ENCODE measurements at places on chromosomes 11 and 22.

GRCh38 chr22:29149841-29150555 is 55.7 kb upstream of the EMID1 start:
- DNase-seq, result no peak

DNA sequence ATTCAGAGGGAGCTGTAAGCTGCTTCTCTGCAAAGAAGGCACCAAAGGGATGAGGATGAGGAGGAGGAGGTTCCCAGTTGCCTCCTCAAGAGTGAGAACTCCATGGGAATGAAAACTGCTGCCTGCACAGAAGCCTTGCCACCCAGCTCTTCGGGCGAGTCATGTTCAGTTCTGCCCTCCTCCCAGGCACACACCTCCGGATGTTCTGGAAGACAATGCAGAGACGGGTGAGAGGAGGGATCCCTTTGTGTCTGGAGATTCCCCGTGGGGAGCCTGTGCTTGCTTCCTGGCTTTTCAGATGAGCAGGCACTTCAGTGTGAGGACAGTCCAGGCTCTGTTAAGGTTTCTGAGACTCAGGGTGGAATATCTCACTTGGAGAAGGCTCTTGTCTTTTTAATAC is 295.6 kb downstream of the DDX10 start:
- peak; percentile 35 for DNase-seq

DNA sequence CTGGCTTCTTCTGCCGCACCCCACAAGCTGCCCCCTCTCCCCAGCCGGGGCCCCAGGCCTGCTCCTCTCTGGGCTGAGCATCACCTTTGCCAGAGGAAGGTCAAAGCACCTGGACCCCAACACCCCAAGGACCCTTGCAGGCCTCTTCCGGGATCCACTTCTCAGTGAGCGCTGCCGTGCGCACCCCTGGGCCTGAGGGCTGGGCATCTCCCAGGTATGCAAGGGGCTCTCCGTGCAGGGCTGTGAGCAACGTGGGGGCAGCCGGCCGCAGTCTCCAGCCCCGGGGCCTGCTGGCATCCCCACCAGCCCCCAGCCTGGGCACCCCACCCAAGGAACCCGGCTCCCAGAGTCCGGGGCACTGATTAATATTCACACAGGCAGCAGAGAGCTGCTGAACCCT is 64.0 kb downstream of the BRD1 start:
- DNase-seq, result no peak

DNA sequence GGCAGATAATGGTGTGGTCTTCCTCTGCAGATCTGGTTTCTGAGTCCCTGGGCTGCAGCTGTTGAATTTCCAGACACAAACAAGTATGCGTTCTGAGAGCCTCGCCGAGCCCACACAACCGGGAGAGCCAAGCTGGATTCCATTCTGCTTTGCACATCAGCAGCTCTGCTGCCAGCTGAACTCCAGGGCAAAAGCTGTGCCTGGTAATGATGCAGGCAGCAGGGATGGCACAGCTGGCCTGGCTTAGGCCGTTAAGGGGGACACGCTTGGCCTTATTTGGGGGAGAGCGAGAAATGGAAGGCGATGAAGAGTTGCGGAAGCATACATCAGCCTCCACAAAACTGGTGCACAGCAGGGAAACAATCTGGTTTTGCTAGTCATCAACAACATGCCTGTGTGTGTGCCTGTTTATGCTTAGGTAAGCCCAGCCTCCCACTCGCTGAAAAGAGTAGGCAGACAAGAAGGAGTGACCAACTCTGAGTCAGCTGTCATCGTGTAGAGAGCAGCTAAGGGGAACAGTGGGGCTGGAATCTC is 25.1 kb downstream of the ADAMTS8 start:
- peak; percentile 89 for DNase-seq

GRCh38 chr11:29265792-29266191 is 751.0 kb downstream of the KCNA4 start:
- no peak for DNase-seq

GRCh38 chr11:61650781-61651571 is 29.2 kb upstream of the DAGLA start:
- no peak for DNase-seq

DNA sequence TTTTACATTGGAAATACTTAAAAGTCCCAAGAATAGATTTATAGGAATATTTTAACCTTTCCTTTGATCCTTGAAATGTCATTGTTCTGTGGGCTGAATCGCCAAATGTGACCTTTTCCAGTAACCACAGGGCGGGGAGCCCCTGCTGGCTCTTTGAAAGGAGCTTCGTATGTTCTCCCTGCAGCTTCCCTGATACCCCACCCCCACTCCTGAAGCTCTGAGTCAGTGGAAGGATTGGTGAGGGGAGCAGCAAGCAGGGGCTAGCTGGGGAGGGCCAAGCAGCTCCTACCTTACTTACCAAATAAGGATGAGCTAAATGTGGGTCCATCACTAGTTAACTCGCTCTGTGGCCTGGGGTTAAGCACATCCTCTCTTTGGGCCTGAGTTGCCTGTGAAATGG is 87.7 kb downstream of the CHST1 start:
- DNase-seq, result no peak

- DNase-seq, result peak; percentile 47
Measured at GRCh38 chr11:86570020-86570419, 102.4 kb downstream of the ME3 start.

- DNase-seq, result peak; percentile 79
Measured at GRCh38 chr11:94149431-94150017, 20.9 kb downstream of the PANX1 start.

- DNase-seq, result no peak
Measured at GRCh38 chr11:116797816-116798215, 6.1 kb upstream of the APOA5 start.

DNA sequence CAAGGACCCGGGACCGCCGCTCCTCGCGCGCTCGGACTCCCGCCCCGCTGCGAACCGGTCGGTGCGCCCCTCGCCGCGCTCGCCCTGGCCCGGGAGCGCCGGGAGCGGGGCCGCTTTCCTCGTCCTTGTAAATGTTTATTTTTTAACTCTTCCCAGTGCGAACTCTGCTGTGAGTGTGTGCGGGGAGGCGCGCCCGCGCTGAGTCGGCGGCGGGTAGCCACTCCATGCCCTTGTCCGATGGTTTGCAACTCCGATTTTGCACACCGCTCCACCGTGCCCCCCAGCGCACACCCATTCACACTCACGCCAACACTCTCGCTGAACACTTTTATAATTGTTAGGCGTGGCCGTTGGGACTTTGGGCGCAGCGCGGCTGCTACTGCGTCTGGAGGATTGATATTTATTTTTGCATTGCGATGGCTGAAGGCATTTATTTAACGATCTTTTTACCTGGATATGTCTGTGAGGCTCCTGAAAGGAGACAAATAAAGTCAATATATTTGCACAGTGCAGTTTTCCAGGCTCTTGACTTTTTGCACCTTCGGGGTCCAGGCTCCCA is 1.0 kb downstream of the C11orf96 start:
- DNase-seq, result no peak

- DNase-seq, result peak; percentile 25
Measured at GRCh38 chr11:30683176-30683575, 97.0 kb upstream of the MPPED2 start.
